ENCODE measurements at places on chromosomes 6 and 20.

GRCh38 chr6:136144251-136145023 is 105.7 kb downstream of the MTFR2 start:
- DNase-seq: no peak

DNA sequence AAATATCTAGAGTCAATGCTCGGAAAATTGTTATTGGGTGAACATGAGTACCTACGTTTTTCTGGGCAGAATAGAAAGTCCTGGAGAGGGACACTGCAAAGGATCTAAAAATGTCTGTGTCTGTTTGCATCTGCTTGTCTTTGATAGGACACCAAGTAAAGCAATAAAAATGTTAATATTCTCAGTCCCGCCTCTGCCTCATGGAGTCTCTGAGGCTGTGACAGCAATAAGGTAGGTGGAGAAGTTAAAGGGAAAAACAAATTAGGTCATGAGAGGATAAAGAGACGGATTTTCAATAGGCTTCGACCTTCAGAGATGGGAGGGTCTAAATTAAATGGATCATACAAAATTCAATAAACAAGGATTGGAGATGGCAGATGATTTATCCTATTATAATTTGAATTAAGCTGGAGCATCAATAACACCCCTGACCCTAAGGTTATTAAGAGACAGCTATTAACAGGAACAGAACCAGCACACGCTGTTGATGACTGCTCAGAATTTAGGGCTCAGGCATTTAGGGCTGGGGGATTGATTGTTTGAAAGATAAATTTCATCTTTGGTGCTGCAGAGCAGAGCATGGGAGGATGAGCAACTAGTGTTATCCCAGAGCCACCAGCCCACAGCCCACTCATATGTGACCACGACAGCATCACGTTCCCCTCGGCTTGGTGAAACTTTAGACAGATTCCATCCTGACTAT is 620.3 kb upstream of the CDH4 start:
- DNase-seq: no peak

GRCh38 chr6:71043902-71044301 is 87.0 kb upstream of the B3GAT2 start:
- no peak for DNase-seq

- DNase-seq: no peak
Measured at GRCh38 chr6:148231572-148231971, 111.1 kb upstream of the SASH1 start.
